MM.1S (cell line): ENCODE measurements at places on chromosomes 2 and 18.

DNA sequence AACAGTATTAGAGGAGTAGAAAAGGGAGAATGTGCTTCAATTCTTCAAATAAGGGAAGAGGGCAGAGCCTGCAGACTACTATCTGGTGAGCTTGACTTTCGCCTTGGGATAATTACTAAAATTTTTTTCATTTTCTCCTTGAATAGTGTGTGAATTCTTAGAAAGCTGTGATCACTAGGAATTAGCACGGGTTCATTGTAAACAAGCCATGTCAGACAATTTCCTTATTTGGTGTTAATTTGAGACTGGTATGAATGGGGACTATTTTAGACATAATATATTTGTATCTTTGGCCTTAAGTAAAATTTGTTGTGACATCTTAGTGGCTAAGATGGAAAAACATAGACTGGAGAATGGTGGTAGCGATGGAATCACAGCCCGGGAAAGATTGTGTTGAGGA is 66.6 kb downstream of the MYO3B start:
- no peak for DNase-seq

DNA sequence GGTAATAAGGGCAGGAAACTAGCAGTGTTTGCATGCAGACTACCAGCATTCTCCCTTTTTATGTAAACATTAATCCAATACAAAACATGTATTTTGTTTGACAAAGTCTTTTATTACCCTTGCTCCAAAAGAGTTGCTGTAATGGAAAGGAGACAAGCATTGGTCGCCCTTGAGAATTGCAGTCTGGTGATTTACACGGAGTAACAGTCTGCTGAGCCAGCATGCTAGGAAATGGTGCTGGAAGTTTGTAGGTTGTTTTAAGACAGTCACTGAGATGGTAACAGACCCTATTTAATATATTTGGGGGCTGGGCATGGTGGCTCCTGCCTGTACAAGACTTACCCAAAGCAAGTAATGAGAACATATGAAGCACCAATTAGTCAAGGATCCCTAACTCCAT is 2.8 kb upstream of the PRKCE start:
- no peak for DNase-seq

DNA sequence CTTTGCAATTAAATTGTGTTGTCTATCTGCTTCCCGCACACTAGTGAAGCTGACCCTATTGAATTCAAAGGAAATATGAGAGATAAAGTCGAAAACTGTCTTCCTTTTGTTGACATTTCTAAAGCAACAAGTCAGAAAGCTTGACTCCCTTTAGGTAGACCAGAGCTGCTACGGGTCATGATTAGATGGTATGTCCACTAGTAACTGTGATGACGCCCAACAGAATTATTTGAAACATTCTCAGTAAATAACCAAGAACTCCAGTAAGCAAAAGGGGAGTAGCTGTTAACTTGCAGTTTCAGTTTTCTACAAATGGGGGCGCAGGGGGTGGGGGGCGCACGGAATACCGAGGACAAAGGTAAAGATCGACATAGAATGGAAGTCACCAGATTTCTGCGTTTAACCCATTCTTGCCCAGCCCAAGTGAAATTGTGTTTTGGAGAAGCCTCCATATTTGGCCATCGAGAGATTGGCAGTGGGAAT is 56.4 kb downstream of the CRIM1 start:
- DNase-seq: no peak

DNA sequence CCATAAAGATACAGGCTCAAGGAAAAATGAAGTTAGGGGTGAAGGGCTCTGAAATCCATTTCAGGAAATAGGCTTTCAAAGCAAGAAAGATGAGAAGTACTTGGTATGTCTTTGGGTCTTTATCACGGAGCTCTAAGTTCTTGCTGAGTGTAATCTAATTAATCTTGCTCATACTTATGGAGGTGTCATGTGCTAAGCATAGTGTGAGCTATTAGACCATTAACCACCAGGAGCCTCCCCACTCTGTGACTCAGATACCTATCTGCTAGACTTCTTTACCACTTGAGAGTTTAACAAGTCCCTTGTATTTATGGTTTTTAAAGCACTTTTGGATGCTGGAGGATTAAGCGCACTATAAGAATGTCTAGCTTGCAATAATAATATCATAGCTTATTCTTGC is 678.7 kb downstream of the EPHA4 start:
- DNase-seq: no peak

GRCh38 chr2:157486596-157487270 is 42.8 kb upstream of the CYTIP start:
- no peak for DNase-seq

- DNase-seq: no peak
Observed at GRCh38 chr2:59922450-59922849, 631.0 kb downstream of the BCL11A start.

DNA sequence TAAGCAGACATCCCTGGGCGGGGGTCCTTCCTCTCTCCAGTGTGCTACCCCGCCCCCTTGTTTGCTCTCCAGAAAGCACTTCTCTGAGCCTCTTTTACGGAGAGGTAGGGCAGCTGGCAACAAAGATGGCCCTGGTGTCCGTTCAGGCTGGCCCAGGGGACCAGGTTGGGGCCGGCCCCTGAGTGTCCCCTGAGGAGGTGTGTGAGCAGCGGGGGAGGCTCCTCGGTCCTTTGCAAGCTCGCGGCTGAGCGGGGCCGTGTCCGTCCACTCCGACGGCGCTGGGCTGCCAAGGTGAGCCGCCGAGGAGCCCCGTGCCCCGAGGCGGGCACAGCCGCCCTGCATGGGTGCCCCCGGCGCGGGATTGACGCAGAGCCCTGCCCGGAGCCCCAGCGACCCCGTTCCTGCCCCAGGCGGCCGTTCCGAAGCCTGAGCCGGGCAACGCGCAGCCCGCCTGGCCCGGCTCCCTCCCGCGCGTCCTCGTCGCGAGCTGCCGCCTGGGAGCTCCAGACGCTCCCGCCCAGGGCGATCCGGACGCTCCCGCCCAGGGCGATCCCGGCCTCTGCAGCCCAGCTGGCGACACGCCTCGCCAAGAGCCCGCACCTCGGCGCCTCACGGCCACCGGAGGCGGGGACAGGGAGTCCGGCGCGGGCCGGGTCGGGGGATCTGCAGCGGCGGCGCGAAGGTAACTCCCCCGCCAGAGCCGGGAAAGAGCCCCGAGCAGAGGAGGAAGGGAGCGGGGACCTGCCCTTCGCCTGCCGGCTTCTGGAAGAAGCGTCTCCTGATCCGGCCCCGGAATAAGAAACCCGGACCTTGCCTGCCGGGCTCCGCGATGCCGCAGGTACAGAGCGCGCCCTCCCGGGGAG is at the start of gene PROKR1:
PROKR1 (plus strand) TSS at position 569 of the 863 bp plus-strand sequence. CDS start 2,243 bp downstream, outside the sequence.
- no peak for DNase-seq

DNA sequence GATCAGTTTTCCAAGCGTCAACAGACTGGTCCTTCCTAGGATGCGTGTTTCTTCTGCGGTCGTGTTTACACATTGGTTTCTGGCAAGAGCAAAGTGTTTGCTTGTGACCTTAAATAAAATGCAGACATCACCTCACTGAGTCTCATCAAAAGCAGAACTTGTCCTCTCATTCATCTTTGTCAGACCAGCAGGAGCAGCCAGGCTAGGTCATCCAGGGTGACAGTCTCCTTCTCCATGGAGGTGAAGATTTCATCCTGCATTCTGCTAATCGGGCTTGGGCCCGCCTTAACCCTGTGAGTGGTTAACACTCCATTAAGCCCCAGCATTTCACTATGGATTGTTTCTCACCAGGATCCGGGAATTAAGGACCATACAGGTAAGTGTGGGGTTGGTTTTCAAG is 64.2 kb upstream of the PID1 start:
- DNase-seq: no peak

GRCh38 chr2:180647621-180648020 is 332.8 kb upstream of the UBE2E3 start:
- no peak for DNase-seq

GRCh38 chr2:129849559-129850160 is 129.8 kb upstream of the RAB6C start:
- peak; percentile 75 for DNase-seq

- DNase-seq: no peak
Observed at GRCh38 chr2:241151934-241152660, 1.8 kb downstream of the PPP1R7 start.

DNA sequence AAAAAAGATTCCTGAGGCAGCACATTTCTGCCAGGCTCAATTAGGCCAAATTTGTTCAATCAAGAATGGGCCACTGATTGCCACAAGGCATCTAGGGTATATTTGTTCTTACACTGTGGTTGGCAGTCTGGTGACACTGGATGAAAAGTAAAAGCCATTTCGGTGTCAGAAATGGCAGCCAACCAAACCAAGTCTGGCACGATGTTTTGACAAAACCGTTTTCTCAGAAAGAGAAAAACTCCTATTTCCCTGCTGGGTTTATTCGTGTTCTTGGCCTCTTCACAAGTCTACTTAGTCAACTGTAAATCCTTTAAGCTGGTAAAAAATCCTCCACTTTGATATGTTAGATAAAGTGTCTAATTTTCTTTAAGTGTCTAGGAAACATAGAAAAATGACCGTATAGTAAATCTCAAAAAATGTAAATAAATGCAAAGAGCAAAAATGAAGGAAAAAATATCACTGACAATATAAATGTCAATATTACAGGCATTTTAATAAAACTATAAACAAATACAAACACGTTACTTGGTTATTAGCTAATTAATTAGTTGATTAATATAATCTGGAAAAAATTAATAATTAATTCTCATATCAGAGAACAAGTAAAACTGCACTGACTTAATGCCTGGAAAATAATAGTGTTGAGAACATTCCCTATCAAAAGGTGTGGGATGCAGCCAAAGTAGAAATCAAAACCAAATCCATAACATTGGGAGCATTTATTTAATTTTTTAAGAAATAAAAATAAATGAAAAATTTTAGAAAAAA is 182.0 kb upstream of the ZNF804A start:
- no peak for DNase-seq

GRCh38 chr18:44229693-44230108 is 451.0 kb upstream of the SETBP1 start:
- no peak for DNase-seq

DNA sequence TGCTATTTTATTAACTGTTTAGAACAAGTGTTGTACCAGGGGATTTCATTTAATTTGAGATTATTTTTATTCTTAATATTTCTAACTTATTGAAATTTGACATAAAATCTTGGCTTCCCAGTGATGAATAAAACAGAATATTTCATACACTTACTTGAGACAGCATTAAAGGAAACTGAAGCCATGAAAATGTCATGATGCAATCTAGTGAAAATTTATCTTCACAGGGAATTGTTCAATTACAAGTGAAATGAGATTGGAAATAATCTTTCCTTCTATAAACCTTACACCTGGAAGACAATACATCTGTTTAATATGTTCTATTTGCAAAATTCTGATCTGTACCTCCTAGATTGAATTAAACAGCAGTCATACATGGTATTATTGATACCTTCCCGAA is 511.0 kb upstream of the CDH7 start:
- no peak for DNase-seq

- DNase-seq: no peak
Observed at GRCh38 chr2:37013315-37013641, 46.9 kb upstream of the STRN start.

- no peak for DNase-seq
Observed at GRCh38 chr18:77054288-77054605, 78.3 kb downstream of the MBP start.

DNA sequence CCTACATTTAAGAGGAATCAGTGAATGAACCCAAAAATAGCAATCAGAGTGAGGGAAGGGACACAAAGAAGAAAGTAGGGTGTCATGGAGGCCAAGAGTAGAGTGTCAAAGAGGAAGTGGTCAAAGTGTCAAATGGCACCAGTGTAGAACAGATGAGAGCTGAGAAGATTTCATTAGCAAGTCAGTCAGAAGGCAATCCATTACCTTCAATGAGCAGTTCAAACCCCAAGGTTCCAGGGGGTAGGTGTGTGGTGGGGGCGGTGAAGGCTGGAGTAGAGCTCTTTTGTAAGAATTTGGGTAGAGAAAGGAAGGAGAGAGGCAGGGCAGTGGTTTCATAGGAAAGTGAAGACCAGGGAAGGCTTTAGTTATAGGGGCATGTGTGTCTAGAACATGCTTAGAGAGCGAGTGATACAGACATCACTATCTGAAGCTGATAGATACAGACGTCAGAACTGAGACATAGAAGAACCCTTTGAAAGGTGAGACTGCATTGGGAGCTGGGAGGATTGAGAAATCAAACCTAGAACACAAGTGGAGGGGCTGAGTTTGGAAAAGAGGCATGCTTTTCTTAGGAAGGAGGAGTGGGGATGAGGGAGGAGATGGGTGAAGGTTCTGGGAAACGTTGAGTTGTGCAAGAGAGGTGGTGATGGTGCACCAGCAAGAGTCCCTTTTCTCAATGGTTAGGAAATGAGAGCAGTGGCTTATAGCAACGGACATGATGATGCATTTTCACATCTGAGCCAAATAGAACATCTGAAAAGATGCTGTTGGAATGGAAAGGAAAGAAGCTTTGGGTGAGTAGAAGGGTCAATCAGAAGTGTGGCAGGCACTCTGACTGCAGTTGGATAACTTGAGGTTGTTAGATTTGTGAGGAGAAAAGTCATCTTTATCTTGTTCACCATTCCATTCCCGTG is 48.9 kb upstream of the IL1RL1 start:
- no peak for DNase-seq

GRCh38 chr18:50709193-50709592 is 110.6 kb downstream of the MRO start:
- DNase-seq: no peak

DNA sequence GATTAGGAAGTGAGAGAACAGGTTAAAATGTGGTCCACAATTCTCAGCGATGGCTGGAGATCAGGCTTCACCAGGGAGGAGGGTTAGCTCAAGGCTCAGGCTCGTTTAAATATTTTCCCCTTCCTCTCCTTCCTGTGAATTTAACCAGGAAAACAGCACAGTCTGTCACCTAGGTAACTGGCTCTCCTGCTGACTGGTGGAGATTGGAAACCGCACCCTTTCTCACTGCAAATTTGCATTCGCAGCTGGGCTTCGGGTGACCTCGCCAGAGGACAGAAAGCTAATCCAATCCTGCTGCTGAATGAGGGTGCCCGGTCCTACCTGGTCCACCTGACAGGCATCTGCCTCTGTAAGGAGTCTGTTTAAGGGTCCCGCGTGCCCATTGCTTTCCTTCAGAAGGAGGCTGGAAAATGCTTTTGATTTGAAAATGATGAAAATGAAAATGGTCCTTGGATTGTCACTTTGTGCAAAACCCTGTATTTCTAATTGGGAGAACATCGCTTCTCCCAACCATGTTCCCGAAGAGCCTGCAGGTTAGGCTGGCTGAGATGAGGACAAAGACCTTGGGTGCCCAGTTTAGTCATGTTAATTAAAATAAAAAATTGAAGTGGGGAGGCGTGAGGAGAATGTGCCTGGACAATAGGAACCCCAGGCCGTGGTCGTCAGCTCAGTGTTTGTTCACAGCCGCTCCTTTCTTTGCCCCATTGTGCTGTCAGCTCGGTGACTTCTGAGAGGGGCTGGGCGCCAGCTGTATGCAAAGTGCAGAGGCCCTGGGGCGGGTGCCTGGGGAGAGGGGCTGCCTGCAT is 43.4 kb upstream of the MTCL1 start:
- DNase-seq: peak; percentile 44

DNA sequence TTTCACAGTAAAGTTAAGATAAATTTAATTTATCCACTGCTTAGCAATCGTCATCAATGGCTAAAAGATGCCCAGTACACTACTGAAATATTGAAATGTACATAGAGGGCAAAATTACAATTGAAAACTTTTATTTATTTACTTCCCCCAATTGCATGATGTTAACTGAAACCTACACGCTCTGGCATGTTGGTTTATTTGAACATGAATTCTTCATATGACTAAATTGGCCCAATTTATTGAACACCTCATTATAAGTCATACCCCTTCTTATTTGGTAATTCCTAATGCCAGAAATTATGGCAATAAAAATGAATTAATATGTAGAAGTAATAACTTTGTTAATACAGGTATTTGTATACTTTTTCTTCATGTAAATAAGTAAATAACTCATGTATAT is 183.0 kb upstream of the ZC3H15 start:
- no peak for DNase-seq

GRCh38 chr2:177542396-177542795 is 149.8 kb downstream of the AGPS start:
- no peak for DNase-seq
